ENCODE measurements at places on chromosomes 6 and 20.
A peak's percentile ranks its signal among the peaks of the same experiment; 100 is the strongest.

DNA sequence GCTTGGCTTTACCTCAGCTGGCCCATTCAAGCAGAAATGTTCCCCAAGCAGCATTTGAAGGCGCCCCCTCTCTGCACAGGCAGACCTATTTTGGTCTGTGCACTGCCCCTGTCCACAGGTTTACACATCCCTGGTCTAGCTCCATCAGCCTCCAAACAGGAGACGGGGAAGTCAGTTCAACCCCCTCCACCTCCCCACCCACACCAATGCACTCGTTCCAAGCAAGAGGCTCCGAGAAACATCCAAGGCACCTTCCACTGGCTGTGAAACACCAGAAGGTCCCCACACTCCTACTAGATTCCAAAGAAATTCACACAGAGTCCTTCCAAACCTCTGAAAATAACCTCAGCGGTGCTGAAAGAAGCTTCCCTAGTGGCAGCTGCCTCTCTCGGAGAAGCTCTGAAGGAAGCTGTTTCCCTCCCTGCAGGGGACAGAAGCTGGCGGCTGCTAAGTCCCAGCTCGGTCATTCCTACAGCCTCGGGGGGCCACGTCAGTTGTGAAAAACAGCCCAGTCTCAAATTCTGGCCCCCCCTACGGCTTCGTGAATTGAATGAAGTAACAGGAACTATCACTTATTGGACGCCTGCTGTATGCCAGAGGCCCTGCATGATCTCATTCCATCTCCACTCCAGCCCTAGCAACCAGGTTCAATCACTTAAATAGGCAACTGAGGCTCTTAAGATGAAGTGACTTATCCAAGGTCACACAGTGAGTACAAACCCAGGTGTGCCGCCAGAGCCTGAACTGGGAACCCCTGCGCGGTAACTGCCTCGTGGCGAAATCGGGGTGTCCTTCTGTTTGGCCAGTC, 815 bp downstream of the SPATA2 start:
- DNase-seq: no peak

GRCh38 chr6:74742793-74743508, 462.9 kb downstream of the COL12A1 start:
- DNase-seq: no peak

DNA sequence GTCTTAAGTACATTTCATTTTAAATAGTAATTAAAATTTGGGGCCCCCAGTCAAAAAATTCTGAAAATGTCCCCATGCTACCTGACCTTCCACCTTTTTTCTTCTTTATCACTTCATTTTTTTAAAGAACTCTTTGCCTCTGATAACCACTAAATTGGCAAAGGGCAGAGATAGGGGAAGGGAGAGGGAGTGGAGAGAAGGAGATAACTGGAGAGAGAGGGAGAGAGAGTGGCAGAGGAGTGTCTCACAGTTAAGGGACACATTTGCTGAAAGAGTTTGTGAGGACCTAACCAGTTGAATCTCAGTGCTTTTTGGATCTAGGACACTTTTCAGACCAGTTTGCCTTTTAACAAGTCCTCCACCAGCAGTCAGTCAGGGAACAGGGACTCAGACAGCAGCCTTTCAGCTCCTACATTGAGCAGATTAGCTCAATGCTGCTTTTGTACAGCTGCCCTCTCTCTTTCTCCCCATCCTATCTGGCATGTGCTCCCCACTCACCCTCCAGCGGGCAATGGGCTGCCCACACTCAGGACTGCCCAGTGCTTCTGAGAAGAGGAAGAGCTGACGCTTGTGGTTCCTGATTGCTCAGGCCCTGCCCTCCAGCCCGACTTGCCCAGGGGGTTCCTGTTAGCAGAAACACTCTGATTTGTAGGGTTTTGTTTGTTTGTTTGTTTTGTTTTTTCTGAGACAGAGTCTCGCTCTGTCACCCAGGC, 14.4 kb downstream of the ARMC2 start:
- no peak for DNase-seq

- peak; percentile 63 for DNase-seq
Observed at GRCh38 chr20:13684566-13685222, 46.0 kb upstream of the TASP1 start.

DNA sequence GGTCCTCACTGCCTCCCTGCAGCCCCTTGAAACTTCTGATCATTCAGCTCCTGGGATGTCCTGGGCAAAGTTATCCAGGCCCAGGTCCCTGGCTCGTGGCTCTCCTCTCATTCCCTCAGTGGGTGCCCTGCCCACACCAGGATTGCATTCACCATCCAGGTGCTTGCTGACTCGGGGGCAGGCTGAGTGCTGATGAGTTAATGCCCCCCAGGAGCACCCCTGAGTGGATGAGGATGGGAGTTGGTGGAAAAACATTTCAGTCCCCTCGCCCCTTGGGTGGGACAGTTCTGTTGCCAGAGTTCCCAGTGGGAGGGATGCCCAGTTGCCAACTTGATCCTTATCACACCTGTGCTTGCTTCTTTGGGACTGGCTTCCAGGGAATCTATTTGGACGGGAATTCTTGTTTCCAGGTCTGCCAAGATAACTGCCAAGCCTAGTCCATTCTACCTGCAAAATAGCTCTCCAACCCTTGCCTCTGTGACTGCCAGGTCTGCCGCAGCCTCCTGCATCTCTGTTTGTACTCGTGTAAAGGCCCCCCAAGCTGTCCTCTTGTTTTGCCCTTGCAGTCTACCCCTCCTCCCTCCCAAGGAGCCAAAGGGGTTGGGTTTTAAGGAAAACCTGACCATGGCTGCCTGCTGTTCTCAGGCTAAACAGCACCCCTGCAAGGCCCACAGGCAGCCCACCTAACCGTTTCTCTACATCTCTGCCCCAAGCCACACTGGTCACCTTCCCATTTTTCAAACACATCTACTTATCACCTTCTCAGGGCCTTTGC, 11.6 kb upstream of the RSPO4 start:
- DNase-seq: no peak

- DNase-seq: no peak
Observed at GRCh38 chr6:140208286-140208685, 833.8 kb upstream of the CITED2 start.
